ENCODE measurements at places on chromosomes 3 and 15.

DNA sequence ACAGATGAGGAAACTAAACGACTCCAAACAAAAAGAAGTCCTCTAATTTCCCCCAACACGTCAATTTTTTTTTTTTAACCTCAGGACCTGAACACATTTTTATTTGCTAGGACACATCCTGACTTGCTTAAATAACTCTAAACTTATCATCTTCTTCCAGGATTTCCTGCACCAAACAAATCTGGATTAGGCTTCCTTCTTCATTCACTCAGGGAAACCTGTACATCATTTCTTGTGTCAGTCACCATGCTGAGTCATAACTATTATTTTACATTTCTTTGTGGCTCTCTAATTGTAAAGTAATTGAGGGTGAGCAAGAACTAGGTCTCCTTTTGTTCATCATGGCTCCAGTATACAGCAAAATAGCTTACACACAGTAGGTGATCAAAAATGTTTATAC lies 433.4 kb upstream of the GBE1 start:
- no peak for DNase-seq

- no peak for DNase-seq
These were observed 75.8 kb upstream of the SYN2 start for GRCh38 chr3:11928381-11928780.

DNA sequence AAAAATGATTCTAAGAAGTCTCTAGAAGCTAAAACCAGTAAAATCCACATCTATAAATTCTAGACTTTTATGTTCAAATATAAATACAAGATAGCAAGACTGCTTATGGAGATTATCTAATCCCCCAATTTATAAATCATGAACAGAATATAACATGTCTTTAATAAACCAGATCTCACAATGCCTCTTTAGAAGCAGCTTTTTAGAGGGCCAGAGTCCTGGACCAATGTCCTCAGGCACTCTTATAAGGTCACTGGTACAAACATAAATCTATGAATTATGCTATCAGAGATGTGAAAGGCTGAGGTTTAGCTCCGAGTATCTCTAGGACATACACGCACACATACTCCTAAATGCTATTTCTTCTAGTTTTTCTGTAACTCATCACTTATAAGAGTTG lies 78.3 kb downstream of the ADAM10 start:
- DNase-seq: no peak

GRCh38 chr3:60603860-60604259 lies 647.4 kb downstream of the FHIT start:
- no peak for DNase-seq

DNA sequence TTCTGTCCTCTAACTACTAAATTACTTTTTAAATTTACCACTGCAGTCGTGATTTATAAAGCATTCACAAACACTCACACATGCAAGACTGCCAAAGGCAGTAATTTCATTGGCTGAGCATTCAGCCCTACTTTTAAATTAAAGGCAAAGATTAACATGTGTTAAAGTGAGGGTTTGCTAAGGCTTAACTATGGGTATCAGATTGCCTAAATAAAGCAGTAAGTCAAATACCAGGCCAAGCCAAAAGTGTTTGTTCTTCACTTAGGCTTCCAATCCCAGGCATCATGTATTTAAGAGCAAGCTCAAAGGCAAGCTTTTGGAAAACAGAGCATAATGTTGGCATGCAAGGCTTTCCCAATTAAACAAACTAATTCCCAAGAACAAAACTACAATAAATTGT lies 187.3 kb downstream of the SUCNR1 start:
- no peak for DNase-seq

DNA sequence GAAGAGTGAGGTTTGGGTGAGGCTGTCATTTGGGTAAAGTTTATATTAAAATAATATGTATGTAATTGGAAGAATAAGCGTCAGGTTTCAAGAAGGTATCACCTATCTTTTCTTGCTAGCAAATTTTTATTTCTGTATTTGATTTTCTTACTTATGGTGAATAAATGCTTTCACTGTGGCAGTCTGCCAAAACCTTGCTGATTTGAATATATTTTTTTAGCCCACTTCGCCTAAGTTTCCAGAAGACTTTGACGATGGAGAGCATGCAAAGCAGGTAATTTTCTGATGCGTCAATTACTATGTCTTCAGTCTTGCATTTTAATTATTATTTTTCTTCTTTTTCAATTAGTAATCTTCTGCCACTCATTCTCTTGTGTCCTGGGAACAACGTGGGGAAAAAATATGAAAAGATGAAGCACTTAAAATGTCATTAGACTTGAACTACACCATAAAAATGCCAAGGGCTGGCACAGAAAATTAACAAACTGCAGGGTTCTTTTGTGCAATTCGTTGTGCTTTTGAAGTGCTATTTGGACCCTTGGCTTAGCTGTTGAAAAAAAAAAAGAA lies 40.4 kb downstream of the SRP14 start:
- DNase-seq: no peak

GRCh38 chr15:94761574-94761973 lies 530.2 kb downstream of the MCTP2 start:
- DNase-seq: no peak

DNA sequence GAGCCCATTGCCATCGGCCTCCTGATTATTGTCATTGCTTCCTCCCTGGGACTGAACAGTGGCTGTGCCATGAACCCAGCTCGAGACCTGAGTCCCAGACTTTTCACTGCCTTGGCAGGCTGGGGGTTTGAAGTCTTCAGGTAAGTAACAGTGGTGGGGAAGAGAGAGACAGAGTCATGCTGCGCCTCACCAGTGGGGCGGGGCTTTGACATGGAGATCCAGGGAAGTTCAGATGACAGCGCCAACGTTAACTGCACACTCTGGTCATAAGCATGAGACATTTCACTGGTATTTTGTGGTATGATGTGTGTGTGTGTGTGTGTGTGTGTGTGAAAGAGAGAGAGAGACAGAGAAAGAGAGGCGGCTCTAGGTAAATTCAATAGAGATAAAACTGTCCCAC lies 41.0 kb downstream of the AQP9 start:
- no peak for DNase-seq

DNA sequence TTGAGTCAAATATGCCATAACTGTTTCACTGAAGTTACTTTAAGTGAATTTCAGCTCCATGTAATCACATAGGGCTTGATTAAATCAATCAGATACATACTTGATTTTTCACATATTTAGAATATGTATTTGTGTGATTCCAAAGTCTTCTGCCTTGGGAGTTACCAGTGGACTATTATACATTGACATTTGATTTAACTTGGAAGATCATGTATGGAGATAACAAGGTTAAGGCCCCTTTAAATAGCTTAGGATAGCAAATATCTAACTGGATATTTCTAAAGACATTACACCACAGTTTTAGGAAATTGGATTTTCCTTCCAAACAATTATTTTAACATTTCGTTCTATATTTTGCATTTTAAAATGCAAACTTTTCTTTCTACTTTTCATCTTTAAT lies 405.0 kb downstream of the RAP2B start:
- DNase-seq: no peak

- DNase-seq: no peak
These were observed 149.5 kb downstream of the RYR3 start for GRCh38 chr15:33460166-33460805.

DNA sequence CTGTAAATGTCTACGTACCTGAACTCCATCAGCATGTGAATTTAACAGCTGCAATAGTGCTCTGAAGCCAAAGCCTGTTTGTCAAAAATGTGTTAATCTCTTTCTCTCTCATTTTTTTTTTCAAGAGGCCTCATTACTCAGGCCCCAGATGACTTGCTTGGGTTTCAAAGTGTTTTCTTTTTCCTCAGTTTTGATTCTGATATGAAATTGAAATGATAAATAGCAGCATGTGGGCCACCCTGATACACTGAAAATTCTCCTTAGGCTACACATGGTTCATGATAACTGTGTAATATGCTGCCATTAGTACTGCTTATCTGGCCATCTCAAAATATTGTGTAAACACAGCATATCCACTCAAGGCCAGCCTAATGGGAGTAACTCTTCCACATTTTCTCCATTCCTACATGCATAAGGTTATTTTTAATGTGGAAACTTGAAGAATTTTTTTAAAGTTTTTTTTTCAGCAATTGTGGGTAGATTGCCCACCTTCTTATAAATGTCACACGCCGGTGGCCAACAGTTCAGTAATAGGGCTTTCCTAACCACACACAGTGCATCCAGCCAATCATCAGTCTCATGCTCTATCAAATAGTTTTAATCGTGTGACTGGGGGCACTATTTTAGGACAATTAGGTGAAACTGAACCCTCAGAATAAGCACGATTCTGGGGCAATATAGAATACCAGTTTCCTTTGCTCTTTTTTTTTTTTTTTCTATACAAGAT lies 13.1 kb upstream of the DENND4A start:
- no peak for DNase-seq
